ENCODE measurements at places on chromosomes 6 and 20. TPM values are rescaled to one million over a fixed set of nuclear protein-coding genes. Genes with fewer than 3 reads are reported as not detected.

AGPAT1 gene
- polyA plus RNA-seq = 39.8 TPM

OR12D3 gene
- polyA plus RNA-seq = not detected

SAMD5 gene
- polyA plus RNA-seq = 0.09 TPM

BRPF3 gene
- 11.8 TPM for polyA plus RNA-seq

COL9A1 gene
- polyA plus RNA-seq = 13.8 TPM

ZNF292 gene
- 67.9 TPM for polyA plus RNA-seq

BFSP1 gene
- polyA plus RNA-seq = 2.7 TPM

TMEM151B gene
- polyA plus RNA-seq = 1.5 TPM

BANF2 gene
- polyA plus RNA-seq = not detected

All from GM23338 (cell line).